ENCODE measurements at places on chromosomes 6 and 20.

GRCh38 chr20:54566031-54566688 lies 90.8 kb downstream of the DOK5 start:
- no peak for DNase-seq

- DNase-seq, result no peak
These were observed 211.0 kb downstream of the MOXD1 start for GRCh38 chr6:132190097-132190814.

GRCh38 chr6:143059663-143060353 lies 881 bp upstream of the AIG1 start:
- no peak for DNase-seq

- no peak for DNase-seq
These were observed 1.3 kb downstream of the HMGA1 start for GRCh38 chr6:34237722-34238584.

DNA sequence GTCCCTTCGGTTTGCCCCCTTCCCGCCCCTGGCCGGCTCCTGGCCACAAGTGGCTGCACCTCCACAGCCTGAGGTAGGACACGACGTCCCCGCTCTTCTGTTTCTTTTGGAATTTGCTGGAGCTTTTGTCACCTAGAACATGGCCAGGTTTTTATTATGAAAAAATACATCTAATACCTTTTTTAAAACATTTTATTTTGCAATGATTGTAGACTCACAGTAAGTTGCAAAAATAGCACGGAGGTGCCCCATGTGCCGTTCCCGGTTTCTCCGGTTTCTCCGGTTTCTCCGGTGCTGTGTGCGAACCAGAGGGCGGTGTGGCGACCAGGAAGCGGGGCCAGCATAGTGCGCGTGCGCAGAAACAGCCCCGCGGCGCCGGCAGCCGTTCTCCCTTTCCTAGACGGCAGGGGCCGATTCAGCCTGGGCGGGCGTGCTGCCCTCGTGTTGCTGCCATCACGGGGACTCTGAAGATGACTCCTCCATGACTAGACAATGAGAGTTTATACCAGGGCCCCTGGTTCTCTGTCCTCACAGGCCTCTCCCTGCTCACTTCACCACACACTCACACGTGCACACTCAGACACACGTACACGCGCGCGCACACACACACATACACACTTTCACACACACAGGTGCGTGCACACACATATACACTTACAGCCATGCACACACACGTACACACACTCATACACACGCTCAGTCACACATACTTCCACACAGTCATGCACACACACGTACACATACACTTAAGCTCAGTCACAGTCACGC lies 102.1 kb downstream of the TMEM242 start:
- no peak for DNase-seq

DNA sequence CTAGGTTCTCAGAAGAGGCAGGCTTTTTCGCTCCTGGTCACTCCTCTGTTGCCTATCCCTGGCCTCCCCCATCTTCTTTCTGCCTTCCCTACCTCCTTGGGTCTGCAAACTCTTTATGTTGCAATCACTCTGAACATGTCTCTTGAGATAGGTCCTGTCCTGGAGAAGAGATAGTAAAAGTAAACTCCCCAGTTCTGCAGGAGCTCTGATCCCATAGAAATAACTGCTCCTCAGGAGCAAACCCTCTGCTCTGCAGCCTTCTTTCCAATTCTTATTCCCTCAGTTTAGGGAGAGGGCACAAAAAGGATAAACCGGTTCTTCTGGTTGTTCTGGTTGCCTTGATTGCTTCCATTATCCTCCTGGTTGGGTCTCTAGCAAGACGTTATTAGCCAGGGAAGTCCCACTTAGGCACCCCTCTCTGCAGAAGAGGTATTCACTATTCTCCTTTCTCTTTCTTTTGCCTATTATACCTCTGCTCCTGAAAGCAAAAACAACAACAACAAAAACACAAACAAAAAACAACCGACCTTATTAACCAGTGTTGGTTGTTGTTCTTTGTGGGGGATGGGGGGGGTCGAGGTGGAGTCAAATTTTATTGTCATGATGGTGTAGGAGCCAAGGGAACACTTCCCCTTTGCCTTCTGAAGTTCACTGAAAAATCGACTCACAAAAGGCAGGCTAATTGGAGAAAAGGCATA lies 973 bp downstream of the TRIM38 start:
- DNase-seq, result no peak

- DNase-seq, result no peak
These were observed 58.4 kb downstream of the SMLR1 start for GRCh38 chr6:130885392-130886192.

GRCh38 chr20:445514-446336 lies 16.6 kb downstream of the TBC1D20 start:
- DNase-seq, result no peak

GRCh38 chr6:119076173-119076572 lies 2.3 kb downstream of the FAM184A start:
- no peak for DNase-seq

- DNase-seq, result no peak
These were observed 1302.8 kb upstream of the EYS start for GRCh38 chr6:67009818-67010217.

- DNase-seq, result no peak
These were observed 22.8 kb downstream of the NPEPL1 start for GRCh38 chr20:58715391-58715800.

DNA sequence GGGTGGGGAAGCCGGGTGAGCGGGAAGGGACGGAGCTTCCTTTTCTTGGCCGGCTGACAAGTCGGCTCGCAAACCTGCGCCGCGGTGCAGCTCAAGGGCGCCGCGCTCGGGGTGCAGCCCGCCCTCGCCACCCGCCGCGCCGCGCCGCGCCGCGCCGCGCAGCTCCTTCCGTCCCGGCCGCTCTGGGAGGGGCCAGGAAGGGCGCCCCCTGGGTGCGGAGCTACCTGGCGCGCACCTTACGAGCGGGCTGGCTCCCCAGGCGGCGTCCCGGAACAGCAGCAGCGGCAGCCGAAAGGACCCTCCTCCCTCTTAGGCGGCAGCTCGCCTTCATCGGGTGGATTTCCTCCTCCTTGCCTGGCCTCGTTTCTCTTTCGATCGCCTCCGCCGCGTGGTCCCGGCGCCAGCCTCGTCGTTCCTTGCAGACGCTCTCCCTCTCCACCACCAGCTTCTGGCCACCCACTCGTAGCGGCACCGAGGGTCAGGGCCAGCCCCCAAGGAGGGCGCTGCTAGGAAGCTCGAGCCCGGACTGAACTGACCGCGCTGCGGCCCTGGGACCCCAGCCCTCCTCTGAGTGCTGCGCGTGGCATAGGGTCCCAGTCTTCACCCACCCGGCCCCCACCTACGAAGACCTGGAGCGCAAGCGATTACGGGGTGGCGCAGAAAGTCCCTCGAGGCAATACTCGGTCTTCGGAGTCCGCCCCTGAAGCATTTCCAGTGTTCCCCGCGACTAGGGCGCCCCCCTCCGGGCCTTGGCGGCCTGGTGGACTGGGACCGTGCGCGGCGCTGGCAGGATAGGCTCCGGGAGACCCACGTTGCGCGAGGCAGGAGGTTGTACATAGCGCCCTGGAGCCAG lies at the start of gene MAP3K5:
MAP3K5 (minus strand) TSS at position 68 of the 853 bp plus-strand sequence. CDS start 320 bp downstream, outside the sequence.
- peak; percentile 72 for DNase-seq

Measured in esophagus squamous epithelium (tissue), 5 donors.